ENCODE measurements at places on chromosomes 13 and 19. TPM values are rescaled to one million over a fixed set of nuclear protein-coding genes. Genes with fewer than 3 reads are reported as not detected.

DNA sequence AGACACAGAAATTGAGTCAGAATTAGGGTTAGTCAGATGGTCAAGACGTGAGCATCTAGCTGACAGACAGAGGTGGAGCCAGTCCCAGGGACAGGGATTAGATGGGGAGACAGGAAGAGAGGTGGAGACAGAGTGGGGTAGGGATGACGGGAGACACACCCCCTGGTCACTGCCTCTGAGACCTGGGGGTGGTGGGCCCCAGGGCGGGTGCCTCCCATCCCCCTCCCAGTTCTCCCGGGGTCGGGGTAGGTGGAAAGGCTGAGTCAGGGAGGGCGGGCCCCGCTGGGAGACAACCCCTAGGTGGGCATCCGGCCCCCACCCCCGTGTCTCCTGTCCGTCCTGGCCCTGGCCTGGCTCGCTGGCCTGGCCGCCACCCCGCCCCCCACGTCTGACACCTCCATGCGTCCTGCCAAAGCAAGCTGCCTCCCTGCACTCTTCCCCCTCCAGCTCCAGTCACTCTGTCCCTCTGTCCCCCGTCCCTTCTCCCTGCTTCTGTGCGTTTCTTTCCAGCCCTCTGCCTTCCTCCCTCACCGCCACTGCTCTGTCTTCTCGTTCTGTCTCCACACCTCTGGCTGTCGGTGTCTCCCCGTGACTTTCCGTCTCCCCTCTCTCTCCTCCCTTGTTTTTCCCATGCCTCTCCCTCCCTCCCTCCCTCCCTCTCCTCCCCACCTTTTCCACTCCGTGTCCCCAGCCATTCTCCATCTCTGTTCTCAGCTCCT lies 15.1 kb downstream of the CCDC97 start:
- DNase-seq: peak; percentile 62
- H3K36me3 ChIP-seq: no peaks in the 10 kb centered on the region
- no peaks in the 10 kb centered on the region for H3K27me3 ChIP-seq
- H3K4me1 ChIP-seq: peaks cover 36% of the 10 kb centered on the region
- peak overlapping the region; percentile 93 for H3K27ac ChIP-seq

The ZNF728 gene
- total RNA-seq: 10.0 TPM

The PRRG2 gene
- total RNA-seq: 1.7 TPM

The ZNF578 gene
- 4.1 TPM for total RNA-seq

DNA sequence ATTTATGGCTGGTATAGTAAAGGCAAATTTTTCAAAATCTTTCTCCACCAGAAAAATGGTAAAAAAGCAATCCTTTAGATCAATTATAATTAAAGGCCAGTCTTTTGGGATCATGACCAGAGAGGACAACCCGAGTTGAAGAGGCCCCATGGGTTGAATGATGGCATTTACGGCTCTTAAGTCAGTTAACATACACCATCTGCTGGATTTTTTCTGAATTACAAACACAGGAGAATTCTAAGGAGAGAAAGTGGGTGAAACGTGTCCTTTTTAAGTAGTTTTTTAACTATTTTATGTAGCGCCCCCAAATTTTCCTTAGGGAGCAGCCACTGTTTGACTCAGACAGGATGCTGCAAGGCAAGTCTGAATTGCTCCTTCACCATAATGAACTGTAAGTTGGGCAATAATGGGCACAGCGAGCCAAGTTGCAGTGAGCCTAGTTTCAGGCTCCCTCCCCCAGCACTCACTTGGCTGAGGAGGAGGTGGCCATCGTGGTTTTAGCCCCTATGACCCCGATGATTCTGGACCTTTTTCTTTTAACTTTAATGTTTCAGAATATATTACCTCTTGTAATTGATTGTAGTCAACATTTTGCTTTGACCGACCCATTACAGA lies 13.6 kb upstream of the ZNF611 start:
- no peak overlapping the region for H3K4me3 ChIP-seq
- no peaks in the 10 kb centered on the region for H3K4me1 ChIP-seq
- H3K36me3 ChIP-seq: no peaks in the 10 kb centered on the region
- DNase-seq: no peak

GRCh38 chr19:50780753-50781435 lies 9.3 kb upstream of the ACP4 start:
- H3K36me3 ChIP-seq: no peaks in the 10 kb centered on the region
- H3K27me3 ChIP-seq: no peaks in the 10 kb centered on the region
- no peak overlapping the region for H3K4me3 ChIP-seq
- no peaks in the 10 kb centered on the region for H3K4me1 ChIP-seq
- DNase-seq: no peak
- no peak overlapping the region for H3K27ac ChIP-seq

DNA sequence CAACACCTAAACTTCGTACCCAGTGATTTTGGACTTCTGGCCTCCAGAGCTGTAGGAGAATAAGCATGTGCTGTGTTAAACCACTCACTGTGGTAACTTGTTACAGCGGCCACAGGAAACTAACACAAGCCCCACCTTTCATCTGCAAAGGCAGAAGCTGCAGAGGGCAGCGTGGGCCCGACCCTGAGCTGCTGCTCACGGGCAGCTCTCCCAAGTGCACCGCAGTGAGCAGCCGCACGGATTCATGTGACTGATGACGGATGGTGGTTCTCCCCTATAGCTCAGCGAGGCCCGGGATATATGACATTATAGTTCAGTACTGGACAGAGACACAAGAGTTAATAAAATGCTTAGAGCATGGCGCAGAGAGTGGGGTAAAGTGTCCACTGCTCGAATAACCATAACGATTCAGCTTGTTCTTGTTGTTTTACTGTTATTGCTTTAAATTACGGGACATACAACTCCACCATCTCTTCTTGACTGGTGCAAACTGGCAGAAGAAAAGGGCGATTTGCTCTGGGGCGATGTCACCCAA lies 21.9 kb downstream of the VRK3 start:
- H3K27me3 ChIP-seq: no peaks in the 10 kb centered on the region
- H3K36me3 ChIP-seq: no peaks in the 10 kb centered on the region
- DNase-seq: no peak
- H3K4me1 ChIP-seq: peaks cover 3% of the 10 kb centered on the region
- H3K4me3 ChIP-seq: no peak overlapping the region
- no peak overlapping the region for H3K27ac ChIP-seq

DNA sequence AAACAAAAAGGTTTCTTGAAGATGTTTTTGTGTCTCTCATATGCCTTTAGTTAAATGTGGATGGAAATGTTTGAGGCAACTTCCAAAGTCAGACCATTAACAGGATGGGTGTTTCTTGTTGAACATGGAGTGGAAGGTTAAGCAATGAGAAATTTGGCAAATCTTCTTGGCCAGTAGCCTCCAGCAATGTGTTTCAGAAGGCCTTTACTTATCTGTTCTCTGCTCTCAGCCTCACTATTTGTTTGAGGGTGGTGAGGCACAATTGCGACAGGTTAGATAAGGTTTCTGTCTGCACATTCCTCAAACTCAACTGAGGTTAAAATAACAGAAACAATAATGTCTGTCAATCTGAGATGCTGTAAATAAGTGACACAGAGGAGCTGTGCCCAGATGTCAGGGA lies 1019.0 kb downstream of the DIAPH3 start:
- H3K4me3 ChIP-seq: no peak overlapping the region
- H3K27me3 ChIP-seq: no peaks in the 10 kb centered on the region
- DNase-seq: no peak

GRCh38 chr19:35206855-35207254 lies 21.7 kb downstream of the FAM187B start:
- H3K27ac ChIP-seq: no peak overlapping the region
- H3K27me3 ChIP-seq: no peaks in the 10 kb centered on the region
- no peaks in the 10 kb centered on the region for H3K36me3 ChIP-seq

The SIAH3 gene
- 1.3 TPM for total RNA-seq

DNA sequence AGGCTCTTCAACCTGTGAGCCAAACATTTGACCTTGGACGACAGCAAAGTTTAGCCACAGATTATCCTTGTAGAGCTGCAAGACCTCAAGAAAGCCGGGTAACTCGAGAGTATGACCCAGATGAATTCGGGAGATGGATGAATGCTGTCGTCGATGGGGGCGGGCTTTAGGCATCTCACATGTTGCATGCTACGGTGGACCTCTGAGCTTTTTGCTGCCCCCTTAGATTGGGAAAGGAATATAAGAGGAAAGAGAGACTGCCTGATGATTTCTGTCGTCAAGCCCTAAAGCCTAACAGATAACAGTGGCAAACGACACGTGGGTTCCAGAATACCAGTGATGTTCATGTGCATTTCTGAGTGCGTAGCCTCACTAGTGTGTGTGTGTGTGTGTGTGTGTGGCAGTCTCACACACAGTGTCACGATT lies 730 bp upstream of the ABCC4 start:
- peak overlapping the region; percentile 53 for H3K27ac ChIP-seq
- H3K36me3 ChIP-seq: no peaks in the 10 kb centered on the region
- peak overlapping the region; percentile 66 for H3K4me3 ChIP-seq
- H3K4me1 ChIP-seq: no peaks in the 10 kb centered on the region
- no peak for DNase-seq
- no peaks in the 10 kb centered on the region for H3K27me3 ChIP-seq

The C19orf81 gene
- total RNA-seq: 1.6 TPM

- H3K4me1 ChIP-seq: no peaks in the 10 kb centered on the region
- no peak overlapping the region for H3K27ac ChIP-seq
- no peak overlapping the region for H3K4me3 ChIP-seq
Measured at GRCh38 chr13:54593504-54593903, 1564.9 kb downstream of the OLFM4 start.
